Activated T-helper 1 cell treated with anti-CD3 and anti-CD28 coated beads, Interleukin-12 subunit alpha, Interleukin-12 subunit beta, Interleukin-2, Interleukin-4 antibody, amounts not matched to agents 30 ng/mL and 10 ng/mL and 1 ng/mL, durations not matched to agents 14 hours and 24 hours and 36 hours (primary cell): ENCODE measurements at places on chromosomes 6 and 20.
A peak's percentile ranks its signal among the peaks of the same experiment; 100 is the strongest.

- DNase-seq = no peak
These were observed 1.6 kb upstream of the FAM135A start for GRCh38 chr6:70411542-70412251.

DNA sequence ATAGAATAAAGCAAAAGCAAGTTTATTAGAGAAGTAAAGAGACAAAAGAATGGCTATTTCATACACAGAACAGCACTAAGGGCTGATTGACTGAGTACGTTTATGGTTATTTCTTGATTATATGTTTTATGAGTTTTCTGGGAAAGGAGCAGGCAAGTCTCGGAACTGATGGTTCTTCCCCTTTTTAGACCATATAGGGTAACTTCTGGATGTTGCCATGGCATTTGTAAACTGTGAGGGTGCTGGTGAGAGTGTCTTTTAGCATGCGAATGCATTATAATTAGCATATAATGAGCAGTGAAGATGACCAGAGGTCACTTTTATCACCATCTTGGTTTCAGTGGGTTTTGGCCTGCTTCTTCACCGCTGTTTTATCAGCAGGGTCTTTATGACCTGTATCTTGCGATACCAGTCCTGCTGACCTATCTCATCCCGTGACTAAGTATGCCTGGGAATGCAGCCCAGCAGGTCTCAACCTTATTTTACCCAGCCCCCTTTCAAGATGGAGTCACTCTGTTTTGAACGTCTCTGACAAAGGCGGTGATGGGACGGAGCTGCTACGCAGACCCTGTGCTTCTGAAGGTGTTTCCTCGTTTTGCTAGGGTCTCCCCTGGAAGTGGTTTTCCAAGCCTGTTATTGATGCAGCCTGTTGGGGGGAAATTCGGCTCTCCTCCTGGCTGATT lies 45.4 kb upstream of the BMP6 start:
- DNase-seq = no peak

DNA sequence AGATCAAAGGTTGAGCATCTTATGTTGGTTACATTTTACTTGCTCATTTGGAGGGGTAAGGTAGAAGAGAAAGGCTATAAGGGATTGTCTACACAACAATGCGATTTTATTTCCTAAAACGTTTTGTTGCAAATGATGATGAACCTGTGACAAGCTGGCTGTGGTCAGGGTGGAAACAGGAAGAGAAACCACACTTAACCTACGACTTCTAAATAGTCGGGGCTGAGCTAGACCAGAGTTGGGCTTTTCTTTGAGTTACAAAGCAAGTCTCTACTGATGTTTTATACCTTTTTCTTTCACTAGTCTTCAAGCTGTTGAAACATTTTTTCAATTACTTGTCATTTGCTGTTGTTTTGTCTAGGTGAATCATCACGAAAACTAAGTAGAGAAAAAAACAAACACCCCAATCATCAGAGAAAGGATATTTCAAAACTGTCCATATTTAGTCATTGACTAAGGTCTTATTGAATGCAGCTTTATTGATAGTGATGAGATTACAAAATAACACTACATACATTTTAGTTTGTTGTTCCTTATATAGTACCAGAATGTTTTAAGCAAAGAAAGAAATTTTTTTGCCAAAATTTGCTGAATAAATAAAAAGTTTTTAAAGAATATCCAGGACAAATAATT lies 18.0 kb downstream of the KLHL31 start:
- peak; percentile 34 for DNase-seq

- DNase-seq = no peak
These were observed 413.2 kb downstream of the CDH26 start for GRCh38 chr20:60371384-60371783.

GRCh38 chr6:48978016-48978415 lies 485.0 kb downstream of the MMUT start:
- DNase-seq = no peak

- DNase-seq = no peak
These were observed 144.8 kb downstream of the PDSS2 start for GRCh38 chr6:107314531-107314939.

GRCh38 chr6:74657011-74657410 lies 548.8 kb downstream of the COL12A1 start:
- DNase-seq = no peak

DNA sequence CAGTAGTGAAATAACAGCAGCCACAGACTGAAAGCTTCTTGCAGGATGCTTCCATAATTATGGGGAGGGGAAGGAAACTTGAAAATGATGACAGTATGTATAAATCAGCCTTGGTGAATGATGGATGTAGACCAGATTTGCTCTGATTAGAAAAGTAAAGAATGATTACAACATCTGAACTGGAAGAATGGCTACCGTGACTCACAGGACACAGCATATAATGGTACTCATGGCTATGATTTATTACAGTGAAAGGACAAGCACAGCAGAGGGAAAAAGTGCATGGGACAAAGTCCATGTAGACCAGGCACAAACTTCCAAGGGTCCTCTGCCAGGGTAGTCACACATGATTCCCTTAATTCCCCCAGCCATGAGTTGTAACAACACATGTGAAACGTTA lies 70.7 kb upstream of the POPDC3 start:
- no peak for DNase-seq

DNA sequence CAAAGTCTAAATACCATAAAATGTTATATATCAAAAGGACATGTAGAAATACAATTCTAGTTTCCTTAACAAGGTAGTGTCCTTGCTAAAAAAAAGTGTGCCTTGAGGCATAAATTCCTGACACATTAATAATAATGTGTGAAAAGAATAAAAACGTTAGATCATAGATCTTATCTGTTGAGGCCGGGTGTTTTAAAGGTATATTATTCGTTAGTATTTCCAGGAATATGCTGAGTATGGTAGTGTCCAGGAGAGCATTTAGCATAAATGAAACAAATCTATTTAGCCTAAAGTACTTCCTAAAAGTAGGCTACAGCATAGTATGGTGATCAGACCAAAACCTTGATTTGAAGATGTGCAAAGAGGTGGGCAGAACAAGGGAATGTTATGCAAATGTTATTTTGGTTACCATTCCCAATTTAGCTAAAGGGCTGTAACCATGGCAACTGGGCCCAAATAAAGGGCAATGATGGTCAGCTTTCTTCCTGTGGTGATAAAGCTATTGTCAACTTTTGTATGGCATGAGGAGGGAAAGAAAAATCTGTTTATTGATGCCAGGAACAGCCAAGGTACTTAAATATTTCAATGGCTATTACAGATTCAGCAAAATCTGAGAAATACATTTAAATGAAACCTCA lies 18.9 kb downstream of the MKKS start:
- DNase-seq = no peak

DNA sequence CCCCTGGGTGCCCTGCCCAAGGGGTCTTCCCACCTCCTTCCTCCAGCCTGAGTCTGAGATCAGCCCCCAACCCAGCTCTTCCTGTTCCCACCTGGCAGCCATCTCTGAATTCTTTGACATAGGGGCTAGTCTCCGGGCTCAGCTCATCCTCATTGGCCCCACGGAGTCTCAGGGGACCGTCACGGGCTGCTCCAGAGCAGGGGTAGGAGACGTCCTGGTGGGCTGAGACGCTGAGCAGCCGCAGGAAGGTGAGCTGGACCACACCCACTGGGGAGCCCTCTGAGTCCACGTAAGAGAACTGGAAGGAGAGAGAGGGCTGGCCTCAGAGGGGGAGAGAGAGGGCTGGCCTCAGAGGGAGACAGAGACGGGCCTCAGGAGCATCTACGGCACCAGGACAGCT lies 28.1 kb downstream of the COL11A2 start:
- DNase-seq = no peak

- DNase-seq = peak; percentile 59
These were observed 14.9 kb upstream of the PPARD start for GRCh38 chr6:35327349-35328027.

DNA sequence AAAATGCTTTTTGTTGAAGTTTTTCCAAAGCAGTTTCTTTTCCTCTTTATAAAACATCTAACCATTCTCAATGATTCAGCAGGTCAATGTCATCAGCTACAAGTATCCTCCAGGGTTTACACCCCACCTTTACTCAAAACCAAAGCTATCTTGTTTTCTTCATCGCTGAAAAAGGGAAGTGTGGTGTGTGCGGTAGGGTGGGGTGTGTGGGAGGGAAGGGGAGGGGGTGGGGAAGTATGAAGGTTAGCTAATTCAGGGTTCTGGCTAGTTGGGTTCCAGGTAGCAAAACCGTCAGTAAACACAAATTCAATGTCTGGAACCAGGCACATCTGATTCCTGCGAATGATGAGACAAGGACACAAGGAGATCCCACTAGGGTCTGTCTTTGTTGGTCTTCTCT lies 189.6 kb downstream of the GJA10 start:
- peak; percentile 24 for DNase-seq

GRCh38 chr20:23770384-23770783 lies 19.6 kb upstream of the CST1 start:
- no peak for DNase-seq

DNA sequence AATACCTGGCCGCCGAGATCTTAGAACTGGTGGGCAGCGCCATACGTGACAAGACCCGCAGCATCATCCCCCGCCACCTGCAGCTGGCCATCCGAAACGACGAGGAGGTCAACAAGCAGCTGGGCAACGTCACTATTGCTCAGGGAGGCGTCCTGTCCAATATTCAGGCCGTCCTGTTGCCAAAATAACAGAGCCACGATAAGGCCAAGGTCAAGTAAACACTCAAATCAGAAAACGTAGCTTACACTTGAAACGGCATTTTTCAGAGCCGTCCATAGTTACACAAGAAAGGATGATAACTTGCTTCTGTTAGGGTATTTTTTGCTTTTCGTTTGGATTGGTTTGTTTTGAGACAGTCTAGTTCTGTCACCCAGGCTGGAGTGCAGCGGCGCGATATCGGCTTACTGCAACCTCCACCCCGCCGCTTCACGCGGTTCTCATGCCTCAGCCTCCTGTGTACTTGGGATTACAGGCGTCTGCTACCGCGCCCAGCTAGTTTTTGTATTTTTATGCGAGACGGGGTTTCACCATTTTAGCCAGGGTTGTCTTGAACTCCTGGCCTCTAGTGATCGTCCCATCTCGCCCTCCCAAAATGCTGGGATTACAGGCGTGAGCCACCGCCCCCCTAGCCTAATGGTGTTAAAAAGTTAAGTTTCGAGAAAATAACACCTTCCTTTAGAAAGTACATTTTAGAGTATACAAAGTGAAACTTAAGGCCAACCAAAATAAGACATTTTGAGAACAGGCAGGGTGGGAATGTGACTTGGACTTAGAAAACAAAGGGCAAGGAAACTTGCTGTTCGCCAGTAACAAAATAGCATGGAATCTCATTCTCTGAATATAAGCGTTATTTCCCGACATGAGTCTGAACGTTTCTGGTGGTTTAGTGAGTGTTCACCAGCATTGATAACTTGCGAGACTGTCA lies 42.8 kb upstream of the HFE start:
- no peak for DNase-seq

DNA sequence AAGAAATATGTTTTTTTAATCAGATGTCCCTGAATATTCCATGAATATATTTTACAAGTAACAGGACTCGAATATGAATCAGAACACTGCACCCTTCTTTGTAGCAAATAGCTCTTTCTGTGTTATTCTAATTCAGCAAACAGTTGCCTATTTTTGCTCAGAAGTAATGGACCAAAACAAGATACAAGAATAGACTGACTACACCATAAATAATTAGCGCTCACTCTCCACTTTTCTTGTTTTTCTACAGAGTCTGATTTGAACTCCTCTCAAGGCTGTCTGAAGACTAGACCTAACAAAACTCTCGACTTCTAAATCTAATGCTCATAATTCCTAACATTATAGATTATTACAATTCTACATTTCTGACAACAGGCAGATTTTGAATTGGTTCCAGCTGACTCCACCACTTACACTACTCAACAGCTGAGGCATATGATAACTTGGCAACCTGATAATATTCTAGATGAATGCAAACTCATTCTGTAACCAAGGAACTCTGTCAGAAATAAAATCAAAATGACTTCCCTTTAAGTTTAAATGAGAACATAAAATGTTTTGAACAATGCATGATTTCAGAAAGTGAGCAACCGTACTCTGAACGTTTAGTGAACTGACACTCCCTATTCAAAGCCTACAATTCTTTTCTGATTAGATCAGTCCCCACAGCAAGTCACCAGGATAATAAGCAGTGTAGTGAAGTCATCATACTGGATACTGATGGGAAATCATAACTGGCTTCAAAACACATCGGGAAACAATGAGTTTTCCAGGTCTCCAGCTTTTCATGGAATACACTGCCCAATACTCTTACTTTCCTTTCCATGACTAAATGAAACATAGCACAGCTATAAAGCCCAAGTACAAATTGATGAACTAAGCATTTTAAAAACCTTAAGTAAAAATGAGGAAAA lies 114.2 kb upstream of the BEND6 start:
- DNase-seq = no peak

DNA sequence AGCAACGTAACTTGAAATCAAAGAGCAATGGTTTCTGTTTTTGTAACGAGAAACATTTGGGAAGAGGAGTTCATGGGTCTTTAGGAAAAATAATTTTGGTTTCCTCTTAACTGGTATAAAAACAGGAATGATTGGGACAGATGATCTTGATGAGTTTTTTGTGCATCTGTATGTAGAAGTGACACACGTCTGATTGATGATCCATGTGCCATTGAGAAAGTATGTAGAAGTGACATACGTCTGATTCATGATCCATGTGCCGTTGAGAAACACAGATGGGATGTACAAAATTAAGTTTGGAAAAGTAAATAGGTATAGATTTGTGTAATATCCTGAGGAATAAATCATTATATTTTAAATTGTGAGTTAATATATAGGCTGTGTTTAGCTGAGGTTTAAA lies 2.1 kb downstream of the KIAA1586 start:
- no peak for DNase-seq

DNA sequence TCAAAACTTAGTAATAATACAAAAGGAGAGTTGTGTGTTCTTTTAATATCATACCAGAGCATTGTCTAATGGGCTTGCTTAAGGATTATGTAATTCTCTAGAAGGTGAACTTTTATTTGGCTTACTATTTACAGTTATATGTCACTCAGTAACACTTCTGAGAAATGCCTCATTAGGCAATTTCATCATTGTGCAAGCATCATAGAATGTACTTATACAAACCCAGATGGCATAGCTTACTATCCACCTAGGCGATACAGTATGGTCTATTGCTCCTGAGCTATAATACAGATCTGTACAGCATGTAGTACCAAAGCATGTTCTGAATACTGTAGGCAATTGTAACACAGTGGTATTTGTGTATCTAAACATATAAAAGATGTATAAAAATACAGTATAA lies 340.1 kb downstream of the PHF3 start:
- DNase-seq = no peak

GRCh38 chr20:38007526-38007925 lies 25.7 kb downstream of the TTI1 start:
- DNase-seq = no peak

- DNase-seq = peak; percentile 4
These were observed 822 bp downstream of the ELOVL4 start for GRCh38 chr6:79946272-79947190.

GRCh38 chr6:125251516-125252220 lies 50.1 kb downstream of the HDDC2 start:
- DNase-seq = no peak

GRCh38 chr6:99432877-99433276 lies 7.8 kb upstream of the PNISR start:
- DNase-seq = no peak

- DNase-seq = no peak
These were observed 87.2 kb upstream of the RGS17 start for GRCh38 chr6:153218184-153218792.
